ENCODE measurements at places on chromosomes 1 and 21.

- DNase-seq: no peak
These were observed 120.9 kb downstream of the ATG4C start for GRCh38 chr1:62904856-62905225.

GRCh38 chr1:17574516-17574915 lies 35.0 kb downstream of the ARHGEF10L start:
- peak; percentile 12 for DNase-seq

- DNase-seq: no peak
These were observed 27.7 kb downstream of the DSCAM start for GRCh38 chr21:40819071-40819900.

DNA sequence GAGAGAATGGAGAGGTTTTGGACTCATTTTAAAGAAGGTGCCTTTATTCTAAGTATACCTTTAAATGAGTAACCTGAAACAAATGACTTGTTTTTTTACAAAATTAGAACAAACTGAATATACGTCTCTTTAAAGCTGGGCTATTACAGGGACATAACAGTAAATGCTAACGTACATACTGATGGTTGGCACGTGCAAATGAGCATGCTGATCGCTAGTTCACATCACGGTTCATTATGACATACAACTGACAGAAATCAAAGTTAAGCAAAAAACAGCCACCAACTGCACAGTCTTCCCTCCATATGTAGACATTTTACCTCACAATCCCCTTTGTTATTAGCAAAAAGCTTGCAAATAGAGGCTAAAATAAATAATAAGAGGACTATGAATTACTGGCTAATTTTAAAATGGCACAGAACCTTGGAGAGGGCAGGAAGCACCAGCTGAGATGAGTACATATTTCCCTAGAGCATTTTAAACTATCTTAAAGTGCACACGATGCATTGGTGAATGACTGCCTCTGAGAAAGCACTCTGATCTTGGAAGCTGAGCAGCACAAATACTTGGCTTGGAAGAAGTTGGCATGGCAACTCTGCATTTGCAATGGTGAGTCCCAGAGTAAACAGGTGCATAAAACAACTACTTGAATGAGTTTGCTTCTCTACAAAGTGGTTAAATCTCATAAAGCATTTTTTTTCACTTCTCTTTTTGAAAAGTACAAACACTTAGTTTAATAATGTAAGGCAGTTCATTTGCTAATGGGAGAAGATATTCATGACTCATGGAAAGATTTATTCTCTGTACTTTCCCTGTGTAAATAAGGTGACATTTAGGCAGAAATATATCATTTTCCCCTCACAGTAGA lies 204.7 kb downstream of the LHX8 start:
- no peak for DNase-seq

DNA sequence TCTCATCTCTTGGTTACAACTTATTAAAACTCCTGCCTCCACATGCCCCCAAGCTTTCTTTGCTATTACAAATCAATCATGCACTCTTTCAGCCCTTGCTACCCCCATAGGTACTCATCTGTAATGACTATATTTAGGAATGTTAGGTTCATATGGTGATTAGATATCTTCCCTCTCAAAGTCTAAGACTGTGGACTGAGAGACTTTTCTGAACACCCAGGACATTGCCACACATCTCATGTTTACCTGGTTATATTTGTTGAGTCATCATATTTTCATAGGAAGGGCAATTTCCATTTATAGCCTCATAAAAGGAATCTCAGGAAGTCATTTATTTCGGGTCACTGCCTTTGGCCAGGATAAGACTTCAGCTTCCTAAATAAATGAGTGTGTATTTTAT lies 81.5 kb upstream of the LPGAT1 start:
- DNase-seq: no peak

DNA sequence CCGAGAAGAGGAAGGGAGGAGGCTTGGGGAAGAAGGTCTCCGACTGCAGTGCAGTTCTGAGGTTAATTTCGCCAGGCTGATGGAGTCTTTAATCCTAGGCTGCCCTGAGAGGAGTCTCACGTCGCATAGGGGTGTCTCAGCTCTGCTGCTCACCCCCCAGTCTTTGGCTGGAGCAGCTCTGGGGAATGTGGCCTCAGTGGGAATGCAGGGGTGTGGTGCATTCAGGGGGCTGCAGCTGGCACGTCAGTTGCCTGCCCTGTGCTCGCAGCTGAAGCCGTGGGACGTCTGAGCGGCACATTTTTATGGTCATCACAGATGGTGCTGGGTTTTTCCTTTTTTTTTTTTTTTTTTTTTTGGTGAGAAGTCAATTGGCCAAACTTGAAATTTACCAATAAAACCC lies 38.2 kb downstream of the ACTN2 start:
- no peak for DNase-seq

DNA sequence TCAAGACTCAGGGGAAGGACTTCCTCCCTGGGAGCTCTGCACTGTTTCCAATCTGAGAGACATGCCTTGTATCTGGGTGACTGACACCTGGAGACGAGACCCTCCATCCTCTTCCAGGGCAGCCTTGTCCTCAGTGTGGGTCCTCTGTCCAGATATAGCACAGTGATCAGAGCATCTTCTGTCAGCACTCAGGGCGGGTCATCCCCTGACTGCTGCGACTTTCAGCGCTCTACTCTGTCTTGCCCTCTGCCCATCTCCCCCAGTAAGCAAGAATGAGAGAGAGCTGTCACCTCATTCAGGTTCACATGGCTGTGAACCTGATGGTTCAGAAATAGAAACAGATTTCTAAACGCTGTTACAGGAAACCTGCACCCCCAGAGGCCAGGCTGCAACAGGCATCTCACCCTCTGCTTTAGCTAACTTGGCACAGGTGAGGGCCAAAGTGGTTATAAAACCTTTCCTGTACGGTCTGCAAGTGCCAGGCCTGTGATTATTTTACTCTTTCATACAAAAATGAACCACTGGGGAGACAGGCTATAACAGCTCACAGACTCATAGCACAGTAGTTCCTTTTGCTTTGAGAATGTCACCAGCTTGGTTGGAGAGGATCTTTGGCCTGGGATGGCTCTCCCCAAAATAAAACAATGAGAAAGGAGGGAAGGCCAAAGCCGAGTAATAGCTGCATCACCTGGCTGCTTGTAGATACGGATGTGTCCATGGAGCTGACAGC lies 11.4 kb upstream of the TENT5C start:
- no peak for DNase-seq

GRCh38 chr1:2224170-2224584 lies 3.9 kb upstream of the SKI start:
- no peak for DNase-seq

DNA sequence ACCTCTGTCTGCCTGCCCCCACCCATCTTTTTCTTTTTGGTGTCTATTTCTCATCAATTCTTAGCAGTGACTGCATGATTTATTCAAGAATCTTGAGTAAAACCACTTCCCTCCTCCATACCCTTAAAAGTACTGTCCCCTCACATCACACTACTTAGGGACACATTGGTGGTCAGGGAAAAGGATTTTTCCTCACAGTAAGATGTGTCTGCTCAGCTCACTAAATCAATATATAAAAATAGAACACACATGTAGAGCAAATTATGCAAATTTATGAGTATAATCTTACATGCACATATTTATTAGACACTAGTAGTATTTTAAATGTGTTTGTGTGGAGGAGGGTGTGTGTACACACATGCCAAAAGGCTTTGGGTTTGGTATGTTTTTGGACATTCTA lies 202.0 kb downstream of the PBX1 start:
- no peak for DNase-seq

DNA sequence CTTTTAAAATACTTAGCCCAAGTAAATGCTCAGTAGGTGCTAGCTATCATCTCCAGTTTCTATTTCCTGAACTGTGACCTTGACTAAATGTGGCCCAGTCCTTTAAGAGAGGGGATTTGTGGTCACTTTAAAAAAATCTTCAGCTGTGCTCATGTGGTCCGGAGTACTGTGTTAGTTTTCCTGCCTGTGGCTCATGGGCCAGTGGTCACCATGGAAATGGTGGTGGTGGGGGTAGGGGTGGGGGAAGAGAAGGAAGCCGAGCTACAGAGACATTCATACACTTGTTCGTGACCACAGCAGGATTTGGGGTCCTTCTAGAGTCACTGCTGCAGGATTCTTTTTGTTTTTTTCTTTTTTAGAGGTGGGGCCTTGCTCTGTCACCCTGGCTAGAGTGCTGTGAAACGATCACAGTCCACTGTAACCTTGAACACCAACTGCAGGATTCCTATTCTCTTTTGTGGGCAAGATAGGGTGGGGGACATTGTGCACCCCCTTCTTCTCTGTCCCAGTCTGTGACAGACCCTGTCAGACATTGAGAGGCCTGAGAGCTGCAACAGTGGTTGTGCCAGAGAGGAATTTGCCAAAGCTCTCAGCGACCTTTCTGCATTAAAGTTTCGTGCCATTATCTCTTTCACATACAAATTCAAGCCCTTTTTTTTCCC lies 25.8 kb downstream of the KIF26B start:
- DNase-seq: no peak

- peak; percentile 4 for DNase-seq
These were observed 48.1 kb upstream of the UBE2U start for GRCh38 chr1:64155278-64155677.

DNA sequence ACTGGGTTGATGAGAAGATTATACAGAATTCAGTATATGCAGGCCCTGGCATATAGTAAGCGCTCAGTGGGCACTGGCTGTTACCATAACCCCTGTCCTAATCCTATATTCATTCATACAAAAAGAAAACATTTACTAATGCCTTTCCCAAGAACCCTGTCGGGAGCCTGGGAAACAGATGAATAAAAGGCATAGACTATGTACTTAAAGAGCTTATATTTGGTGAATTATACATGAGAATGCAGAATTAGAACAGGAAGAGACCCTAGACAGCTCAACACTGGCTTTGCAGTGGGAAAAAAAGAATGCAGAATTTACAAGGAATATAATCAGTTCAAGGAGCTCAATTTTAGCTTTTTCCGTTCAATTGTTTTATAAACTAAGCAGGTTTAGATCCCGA lies 10.9 kb downstream of the AK2 start:
- no peak for DNase-seq

DNA sequence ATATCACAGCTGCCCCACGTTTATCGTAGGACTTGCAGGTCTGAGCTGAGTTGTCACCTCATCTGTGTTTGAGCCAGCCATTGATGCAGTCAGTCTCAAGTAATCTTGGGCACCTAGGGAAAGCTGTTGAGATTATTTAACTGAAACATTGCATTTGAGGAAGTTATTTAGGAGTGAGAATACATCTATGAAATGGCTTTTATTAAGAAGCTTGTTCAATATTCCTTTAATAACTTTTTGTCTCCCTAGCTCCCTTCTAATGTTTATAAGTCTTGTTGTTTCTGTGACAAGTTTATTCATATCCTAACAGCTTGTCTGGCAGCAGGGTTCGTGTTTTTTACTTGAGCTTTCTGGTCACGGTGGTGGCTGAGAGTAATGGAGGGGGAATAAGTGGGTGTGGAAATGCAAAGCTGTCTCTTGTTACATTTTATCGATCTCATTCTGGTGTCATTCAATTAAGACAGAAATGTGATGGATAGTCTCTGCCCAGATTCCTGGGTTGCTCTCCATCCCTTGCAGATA lies 555.9 kb downstream of the USP25 start:
- DNase-seq: no peak
